ENCODE measurements at places on chromosomes 4 and X.

GRCh38 chr4:89204624-89205023 lies 93.3 kb downstream of the TIGD2 start:
- DNase-seq: no peak

GRCh38 chr4:153649572-153649991 lies 34.5 kb upstream of the TLR2 start:
- DNase-seq: no peak

- no peak for DNase-seq
Observed at GRCh38 chrX:140507982-140508305, 3.1 kb upstream of the SOX3 start.

- no peak for DNase-seq
Observed at GRCh38 chrX:18951032-18951431, 32.9 kb downstream of the PHKA2 start.

DNA sequence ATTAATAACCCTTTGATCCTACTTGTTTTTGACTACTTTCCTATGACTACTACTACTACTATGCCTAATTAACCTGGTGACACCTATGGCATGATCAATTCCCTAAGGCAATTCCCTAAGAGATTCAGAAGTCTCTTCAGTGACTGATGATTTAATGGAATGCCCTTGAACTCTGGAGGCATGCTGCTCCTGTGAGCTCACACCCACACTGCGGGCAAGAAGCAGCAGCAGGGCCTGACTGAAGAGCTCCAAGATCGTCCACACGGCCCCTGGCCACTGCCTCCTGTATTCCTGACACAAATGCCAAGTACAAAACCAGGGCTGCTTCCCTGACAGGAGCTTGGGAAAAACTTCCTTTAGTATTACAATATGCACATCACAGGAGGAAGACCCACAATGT lies 74.2 kb upstream of the STS start:
- no peak for DNase-seq

DNA sequence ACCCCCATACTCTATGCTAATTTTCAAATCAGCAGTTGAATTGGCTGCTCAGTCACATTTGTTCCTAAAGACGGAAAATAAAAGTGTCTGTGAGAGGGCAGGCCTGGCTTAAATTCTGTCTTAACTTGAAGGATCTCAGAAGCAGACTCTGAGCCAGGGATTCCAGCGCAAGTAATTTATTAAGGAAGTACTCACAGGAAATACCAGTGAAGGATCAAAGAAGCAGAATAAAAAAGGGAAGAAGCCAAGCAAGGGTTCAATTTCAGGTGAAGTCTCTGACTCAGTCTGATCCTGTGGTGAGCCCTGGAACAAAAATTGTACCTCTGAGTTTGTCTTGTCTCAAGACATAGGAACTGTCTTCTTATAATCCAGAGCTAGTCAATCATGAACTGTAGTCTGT lies 52.2 kb downstream of the IL1RAPL1 start:
- no peak for DNase-seq

- no peak for DNase-seq
Observed at GRCh38 chrX:71493111-71493613, 39.7 kb upstream of the OGT start.

DNA sequence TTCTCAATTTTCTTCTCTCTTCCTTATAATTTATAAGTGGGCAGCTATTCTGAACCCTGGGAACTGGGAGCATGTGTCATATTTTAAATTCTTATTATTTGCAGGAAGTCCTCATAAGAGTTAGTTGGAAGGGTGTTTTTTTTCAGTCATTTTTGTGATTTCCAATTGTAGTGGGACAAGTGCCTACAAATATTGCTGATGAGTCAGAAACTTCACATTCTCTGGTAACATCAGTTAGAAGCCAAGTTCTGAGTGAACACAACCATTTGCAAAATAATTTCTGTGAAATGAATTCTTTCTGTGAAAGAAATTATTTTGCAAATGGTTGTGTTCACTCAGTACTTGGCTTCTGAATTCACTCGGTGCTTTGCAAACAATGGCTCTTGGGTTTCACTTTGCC lies 20.8 kb upstream of the NWD2 start:
- DNase-seq: no peak

DNA sequence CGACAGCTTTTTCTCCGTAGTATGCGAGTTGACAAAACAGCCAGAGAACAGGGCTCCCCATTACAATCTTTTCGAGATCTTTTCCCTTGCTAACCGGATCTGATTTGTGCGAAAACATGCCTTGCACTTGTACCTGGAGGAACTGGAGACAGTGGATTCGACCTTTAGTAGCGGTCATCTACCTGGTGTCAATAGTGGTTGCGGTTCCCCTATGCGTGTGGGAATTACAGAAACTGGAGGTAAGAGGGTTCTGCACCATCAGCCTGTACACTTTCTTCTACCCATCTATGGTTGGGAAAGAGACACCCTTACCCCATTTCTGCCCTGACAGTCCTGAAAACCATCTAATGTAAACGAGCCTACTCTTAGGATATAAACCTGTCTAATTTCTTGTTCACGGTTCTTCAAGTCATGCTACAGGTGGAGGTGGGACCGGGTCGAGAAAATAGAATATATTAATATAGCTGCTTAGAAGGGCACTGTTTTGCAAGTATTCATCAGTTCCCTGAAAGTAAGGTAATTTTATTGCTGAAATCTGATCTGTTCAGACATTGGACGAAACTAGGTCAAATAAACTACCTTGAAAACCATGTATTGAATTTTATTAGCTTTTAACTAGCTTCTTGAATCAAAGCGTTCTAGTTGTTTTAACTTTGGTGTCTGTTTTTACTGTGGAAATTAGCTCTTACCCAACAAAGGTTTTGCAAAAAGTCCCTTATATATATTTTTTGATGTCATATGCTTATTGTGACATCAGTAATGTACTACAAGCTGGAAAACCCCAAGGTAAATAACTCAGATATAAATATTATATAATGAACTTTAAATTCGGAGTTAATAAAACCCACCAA lies 869 bp downstream of the TMEM184C start:
- no peak for DNase-seq

DNA sequence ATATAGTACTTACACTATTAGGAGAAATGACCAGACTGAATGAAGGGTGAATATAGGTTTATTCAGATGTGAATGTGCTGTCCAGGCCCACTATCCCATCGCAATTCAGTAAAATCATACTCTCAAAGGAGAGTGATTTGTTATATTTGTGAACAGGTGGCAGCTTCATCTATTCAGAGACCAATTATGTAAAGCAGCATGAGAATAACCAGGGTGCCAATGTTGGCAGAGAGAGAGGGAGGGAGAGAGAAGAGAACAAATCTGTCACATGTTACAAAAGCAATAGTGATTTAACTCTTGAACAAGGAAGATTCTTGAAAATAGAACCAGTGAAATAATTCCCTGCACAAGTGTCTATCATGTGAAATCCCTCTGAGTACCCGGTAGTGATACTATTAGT lies 38.9 kb upstream of the TLL1 start:
- DNase-seq: no peak

DNA sequence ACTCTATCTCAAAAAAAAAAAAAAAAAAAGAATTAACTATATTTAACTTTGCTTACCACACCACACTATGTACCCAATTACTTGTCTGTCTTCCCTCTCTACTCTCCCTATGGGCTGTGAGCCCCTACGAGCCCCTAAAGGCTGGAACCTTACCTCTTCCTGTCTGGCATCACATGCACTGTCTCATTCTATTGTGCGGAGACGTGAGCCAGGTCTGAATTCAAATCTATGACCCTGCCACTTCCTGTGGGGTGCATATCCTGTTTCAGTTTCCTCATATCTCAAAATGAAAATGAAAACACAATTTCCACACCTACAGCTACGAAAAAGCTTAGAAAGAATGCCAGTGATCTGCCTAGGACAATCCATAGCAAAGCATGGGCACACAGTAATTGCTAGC lies 42.9 kb upstream of the HS3ST1 start:
- peak; percentile 72 for DNase-seq

GRCh38 chr4:99853190-99853589 lies 36.6 kb downstream of the DAPP1 start:
- no peak for DNase-seq

- no peak for DNase-seq
Observed at GRCh38 chr4:48565362-48566033, 75.4 kb downstream of the ZAR1 start.

GRCh38 chr4:77505275-77505957 lies 100.2 kb upstream of the CXCL13 start:
- no peak for DNase-seq

GRCh38 chrX:149938881-149939654 lies 777 bp upstream of the EOLA2 start:
- peak; percentile 93 for DNase-seq

- no peak for DNase-seq
Observed at GRCh38 chr4:48180234-48180633, 46.2 kb upstream of the TXK start.

DNA sequence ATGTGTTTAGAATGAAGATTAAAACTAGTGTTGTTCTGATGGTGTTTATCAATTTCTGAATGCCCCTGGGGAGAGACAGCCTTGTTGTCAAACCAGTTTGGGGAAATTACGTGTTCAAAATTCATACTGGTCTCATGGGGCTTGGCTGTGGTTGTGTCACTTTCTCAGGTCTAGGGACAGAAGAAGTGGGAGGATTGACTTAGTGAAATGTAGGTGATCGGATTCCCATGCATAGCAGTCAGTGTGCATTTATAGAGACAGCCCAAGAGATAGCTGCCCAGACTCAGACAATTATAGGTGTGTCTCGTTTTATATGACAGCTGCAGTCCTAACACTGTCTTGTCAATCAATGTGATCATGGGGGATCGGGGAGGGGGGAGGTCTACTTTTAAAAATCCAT lies 94.4 kb upstream of the CLCN4 start:
- no peak for DNase-seq

DNA sequence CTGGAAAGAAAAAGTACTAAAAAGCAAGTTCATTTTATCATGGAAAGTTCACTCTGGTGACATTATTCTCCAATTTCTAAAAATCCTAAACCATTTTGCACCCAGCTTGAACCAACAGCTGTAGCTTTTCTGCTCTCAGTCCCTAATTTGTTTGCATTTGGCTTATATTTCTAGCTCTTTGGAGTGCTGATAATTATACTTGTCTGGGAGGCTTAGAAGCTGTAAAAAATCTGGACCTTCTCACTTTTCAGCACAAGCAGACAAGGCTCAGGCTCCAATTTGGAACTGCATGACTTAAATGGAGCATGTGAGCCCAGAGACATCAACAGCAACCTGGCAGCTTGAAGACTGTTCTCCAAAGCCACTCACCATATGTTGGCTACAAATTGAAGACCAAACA lies 170.9 kb upstream of the PCDH18 start:
- no peak for DNase-seq

DNA sequence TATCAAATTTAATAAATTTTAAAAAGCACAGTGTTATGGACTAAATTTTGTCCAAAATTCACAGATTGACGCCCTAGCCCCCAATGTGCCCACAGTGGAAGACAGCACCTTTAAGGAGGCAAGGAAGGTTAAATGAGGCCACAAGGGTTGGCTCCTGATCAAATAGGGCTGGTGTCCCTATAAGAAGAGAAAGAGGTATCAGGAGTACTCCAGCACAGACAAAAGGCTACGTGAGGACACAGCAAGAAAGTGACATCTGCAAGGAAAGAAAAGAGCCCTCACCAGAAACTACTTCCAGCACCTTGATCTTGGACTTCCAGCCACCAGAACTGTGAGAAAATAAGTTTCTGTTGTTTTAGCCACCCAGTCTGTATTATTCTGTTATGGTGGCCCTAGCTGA lies 48.8 kb downstream of the FAM13A start:
- no peak for DNase-seq

GRCh38 chr4:120431180-120431579 lies 364.5 kb upstream of the MAD2L1 start:
- DNase-seq: no peak

DNA sequence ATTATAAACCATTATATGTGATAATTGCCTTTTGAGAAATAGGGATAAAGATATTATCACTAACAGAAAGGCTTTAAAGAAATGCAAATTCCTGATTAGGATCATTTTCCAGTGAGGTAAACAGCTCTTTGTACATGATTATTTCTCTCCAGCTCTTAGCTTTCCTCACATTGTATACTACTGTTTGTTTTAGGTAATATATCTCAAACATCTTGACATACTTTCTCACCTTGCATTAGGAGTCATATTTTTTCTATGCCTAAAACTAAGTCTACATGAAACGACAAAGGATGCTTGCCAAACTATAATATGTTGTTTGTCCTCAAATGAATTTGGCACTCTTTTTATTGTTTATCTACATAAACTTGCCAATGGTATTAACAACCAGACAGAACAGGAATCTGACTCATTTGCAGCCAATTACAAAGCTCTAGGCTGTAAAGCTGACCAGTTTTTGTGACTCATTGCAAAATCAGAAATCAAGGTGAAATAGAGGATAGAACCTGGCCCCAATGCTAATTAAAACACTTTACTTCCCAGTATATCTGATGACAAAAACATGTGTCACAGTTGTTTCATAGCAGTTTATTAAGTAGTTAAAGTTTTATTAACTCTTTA lies 107.0 kb downstream of the IQCM start:
- DNase-seq: no peak

GRCh38 chrX:68498508-68499379 lies at the start of gene YIPF6:
Gene YIPF6, plus strand, starts transcription at chrX:68499051. Its CDS starts 16 bp downstream, at chrX:68499067.
- DNase-seq: peak; percentile 76

- DNase-seq: no peak
Observed at GRCh38 chr4:172830295-172830764, 338.3 kb upstream of the GALNT7 start.

DNA sequence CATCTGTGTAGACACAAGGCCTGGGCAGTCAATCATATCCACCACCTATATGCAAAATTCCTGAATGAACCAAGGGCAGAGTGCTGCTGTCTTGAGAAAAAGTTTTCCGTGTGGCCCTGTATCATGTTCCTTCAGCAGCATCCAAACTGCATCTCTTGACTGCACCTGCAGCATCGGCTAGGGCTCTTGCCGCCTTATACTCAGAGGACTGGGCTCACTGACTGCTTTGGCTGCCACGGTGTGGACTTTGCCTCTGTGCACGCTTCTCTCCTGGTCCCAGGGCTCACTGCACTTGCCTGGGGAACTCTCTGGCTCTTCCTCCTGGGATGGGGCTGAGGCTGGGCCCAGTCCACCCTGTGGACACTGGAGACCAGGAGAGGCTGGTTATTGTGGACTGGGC lies 39.5 kb upstream of the STS start:
- no peak for DNase-seq

DNA sequence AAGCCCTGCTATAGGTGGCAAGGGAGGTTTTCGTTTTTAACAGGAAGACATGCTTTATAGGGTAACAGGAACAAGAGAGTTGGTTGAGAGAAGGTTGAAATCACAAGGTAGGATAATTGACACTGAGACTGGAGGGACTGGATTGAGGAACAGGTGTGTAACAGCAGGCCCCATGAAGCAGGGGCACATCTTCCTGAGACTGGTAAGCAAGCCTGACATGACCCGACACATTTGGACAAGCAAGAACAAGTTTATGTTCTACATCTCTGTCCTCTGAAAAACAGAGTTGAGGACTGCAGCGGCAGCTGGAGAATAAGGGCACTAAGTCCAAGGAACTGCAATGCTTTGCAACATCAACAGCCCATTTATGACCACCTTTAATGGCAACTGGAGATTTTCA lies 5.2 kb downstream of the RPS4X start:
- no peak for DNase-seq

All from CD4-positive, alpha-beta T cell treated with Interleukin-15 for 1 hour (primary cell).